ENCODE measurements at places on chromosomes 2 and 18.

GRCh38 chr18:31280502-31280901, 37.5 kb upstream of the DSG1 start:
- DNase-seq: no peak

- DNase-seq: no peak
Measured at GRCh38 chr18:75122334-75122958, 86.5 kb downstream of the PTGR3 start.

DNA sequence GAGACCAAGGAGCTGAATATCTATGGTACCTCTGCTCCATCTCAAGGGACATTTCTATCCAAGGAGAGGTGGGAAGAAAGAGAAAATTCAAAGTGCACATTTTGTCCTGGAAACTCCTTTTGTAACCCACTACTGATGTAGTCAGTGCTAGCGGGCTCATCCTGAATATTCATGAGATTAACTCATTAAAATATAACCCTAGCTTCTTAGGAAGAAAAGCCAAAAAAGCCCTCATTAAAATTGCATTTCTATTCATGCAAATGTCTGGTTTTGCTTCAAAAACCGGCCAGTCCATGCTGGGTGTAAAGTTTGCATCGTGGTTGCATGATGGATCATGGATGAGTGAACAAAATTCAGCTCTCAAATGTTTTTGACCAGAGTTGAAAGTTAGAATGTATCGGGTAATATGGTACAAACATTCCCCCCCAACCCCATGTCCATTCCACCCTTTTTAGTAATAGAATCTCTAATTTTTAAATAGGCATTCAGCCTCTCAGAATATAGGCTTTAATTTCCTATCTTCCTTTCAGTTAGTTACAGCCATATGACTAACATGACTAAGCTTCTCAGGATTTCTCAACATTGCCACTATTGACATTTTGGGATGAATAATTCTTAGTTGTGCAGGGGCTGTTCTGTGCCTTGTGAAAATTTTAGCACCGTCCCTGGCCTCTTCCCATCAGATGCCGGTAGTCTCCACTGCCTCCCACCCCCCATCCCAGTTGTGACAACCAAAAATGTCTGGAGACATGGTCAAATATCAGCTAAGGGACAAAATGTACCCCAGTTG, 104.2 kb upstream of the RND3 start:
- no peak for DNase-seq

GRCh38 chr18:6256521-6256920, 158.2 kb downstream of the L3MBTL4 start:
- no peak for DNase-seq

GRCh38 chr2:197286805-197287595, 23.6 kb downstream of the ANKRD44 start:
- DNase-seq: peak; percentile 72

DNA sequence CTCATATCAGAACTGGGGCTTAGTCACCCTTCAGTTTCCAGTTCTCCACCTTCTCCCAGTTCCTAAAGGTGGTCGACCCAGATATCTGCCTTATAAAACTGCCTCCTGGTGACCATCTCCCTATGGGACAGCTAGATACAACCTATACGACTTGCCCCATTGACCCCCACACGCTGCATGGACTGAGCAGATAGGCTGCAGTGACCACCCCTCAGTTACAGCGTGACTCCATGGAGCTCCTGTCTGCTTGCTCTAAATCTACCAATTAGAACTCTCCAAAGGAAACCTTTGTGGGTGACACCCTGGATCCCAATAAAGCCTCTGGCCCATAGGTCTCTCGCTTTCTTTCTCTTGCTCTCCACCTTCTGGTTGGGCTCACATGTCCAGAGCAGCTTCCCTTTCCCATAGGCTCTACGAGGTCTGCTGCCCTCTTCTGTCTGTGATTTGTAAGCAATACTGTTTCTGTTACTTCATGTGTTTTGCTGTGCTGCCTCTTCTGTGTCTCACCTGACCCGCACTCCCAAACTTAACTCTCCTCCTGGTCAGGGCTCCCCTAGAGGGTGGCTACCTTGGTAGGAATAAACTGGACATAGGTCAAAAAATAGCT, 971.3 kb upstream of the FAM98A start:
- peak; percentile 15 for DNase-seq

- DNase-seq: no peak
Measured at GRCh38 chr2:190720691-190721090, 71.8 kb downstream of the NAB1 start.

GRCh38 chr2:125168442-125168841, 1143.4 kb downstream of the CNTNAP5 start:
- DNase-seq: no peak

DNA sequence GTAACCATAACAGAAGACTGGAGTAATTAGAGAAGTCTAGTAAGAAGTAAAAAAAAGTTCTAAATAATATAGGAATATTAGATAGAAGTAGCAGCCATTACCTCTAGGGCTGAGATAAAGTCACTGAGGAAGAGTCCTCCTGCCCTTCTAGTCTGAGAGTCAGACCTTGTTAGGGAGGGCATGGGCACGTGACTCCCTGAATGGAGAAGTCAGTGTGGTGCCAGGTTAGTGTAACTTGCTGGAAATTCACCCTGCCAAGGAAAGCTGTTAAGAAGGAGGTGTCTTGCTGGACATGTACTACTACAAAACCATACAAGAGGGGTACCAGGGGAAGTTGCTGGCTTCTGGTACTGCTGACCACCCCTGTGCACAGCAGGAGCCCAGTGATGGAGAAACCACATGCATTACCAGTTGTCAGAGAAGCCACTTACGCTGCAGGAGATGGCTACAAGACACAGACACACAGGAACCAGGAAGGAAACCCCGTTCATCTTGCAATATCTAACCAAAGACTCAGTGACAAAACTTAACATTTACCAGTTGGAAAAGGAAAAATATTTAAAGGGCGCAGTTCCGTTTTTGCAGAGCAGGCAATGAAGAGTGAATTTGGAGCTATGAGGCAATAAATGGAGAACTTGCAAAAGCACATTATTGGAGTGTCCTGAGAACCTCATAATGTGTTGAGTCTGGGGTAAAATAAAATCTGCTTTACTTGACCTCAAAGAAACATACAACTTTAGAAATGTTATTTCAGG, 77.2 kb upstream of the TLK1 start:
- no peak for DNase-seq

DNA sequence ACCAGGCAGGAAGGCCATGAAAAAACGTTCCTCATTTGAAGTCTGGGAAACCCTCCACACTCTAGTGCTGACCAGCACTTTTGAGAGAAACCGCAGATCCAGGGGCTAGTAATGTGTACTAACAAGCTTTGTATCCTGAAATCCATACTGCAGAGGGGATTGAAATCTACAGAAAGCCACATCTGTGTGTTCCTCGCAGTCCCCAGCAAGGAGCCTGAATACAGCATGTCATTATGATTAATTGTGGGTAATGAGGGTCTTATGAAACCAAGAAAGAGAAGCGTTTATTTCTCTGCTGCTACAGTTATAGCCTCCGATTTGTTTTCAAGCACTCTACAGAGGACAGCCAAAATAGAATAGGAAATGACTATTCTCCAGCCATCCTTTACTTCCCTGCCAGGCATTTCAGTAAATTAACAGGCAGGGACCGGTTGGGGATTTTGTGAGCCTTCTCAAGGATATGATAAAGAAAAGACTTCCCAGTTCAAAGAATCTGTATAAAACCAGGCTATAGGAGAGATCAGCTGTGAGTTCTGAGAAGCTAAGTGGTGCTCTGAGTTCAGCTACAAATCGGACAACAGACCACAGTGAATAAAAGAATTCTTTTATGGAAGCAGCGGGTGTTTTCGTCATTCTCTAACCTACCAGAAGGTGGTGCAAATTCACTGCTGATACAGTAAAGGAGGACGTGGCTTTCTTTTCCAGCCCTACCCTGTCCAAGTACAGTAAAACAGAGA, 133.4 kb downstream of the INSIG2 start:
- DNase-seq: peak; percentile 31
